ENCODE measurements at places on chromosomes 4 and X.

GRCh38 chrX:50680990-50681389, 133.0 kb downstream of the SHROOM4 start:
- DNase-seq = no peak

GRCh38 chr4:82681754-82682153, 116.8 kb downstream of the SCD5 start:
- no peak for DNase-seq

DNA sequence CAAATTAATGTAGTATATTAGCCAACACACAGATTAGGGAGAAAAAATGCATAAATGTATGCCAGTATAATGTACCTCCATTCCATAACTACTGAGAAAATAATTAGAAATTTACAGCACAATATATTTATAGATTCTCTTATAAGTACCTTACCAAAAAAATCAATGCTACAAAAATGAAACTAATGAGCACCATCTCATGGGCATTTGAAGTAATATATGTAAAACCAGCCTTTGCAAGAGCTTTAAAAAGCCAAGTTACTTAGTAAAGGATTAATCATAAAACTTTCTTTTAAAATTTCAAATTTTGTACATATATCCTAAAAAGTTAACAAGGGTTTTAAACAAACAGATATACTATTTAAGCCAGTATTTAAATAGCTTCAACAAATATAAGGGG, 43.2 kb downstream of the LRBA start:
- DNase-seq = no peak

GRCh38 chr4:5340991-5341451, 289.7 kb downstream of the STK32B start:
- DNase-seq = no peak

GRCh38 chrX:123408821-123409737, 225.0 kb downstream of the GRIA3 start:
- no peak for DNase-seq

DNA sequence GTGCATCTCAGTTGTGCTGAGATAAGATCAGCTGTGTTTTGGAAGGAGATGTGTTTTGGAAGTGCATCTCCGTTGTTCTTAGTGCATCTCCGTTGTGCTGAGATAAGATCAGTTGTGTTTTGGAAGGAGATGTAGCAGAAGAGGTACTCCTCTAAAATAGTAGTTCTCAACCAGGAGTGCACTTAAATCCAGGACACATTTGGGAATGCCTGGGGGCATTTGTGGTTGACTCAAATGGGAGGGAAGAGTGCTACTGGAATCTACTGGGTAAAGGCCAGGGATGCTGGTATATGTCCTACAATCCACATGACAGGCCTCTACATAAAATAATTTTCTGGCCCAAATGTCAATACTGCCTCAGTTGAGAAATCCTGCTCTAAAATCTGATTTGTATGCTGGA, 70.8 kb upstream of the CHRDL1 start:
- no peak for DNase-seq

GRCh38 chr4:162683659-162684370, 482.9 kb downstream of the NAF1 start:
- no peak for DNase-seq

GRCh38 chr4:127708985-127709384, 21.2 kb upstream of the SLC25A31 start:
- no peak for DNase-seq

DNA sequence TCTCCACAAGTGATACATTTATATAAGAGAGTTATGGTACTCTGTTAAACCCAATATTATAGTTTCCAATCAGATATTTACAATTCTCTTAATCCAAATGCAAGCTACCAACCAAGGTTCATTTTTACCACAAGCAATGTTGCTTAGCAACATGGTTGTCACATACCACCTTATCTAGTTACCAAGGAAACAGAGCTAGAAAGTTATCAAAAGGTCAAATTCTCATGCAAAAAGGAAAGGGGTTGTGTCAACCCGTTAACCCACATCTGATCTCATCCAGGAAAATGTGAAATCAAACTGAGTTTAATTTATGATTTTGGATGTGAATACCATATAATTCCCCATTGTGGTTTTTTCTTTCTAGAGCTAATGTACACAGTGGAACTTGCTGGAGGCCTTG, 274.1 kb upstream of the MAGEB2 start:
- DNase-seq = no peak

DNA sequence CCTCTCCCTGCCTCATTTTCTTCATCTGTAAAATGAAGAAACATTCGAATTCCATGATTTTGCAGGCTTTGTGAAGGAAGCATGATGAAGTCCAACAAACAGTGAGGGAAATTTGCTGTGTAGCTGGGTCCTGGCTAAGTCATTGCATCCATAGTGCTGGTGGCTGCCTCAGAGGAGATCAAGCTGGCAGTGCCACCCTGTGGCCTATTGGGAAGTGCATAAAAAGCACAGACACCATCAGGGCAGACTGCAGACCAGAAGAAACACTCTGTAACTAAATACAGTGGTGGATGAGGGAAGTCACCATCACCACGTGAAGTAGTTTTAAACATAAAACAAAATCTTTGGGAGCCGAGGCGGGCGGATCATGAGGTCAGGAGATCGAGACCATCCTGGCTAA, 40.7 kb upstream of the DDX3X start:
- DNase-seq = no peak

DNA sequence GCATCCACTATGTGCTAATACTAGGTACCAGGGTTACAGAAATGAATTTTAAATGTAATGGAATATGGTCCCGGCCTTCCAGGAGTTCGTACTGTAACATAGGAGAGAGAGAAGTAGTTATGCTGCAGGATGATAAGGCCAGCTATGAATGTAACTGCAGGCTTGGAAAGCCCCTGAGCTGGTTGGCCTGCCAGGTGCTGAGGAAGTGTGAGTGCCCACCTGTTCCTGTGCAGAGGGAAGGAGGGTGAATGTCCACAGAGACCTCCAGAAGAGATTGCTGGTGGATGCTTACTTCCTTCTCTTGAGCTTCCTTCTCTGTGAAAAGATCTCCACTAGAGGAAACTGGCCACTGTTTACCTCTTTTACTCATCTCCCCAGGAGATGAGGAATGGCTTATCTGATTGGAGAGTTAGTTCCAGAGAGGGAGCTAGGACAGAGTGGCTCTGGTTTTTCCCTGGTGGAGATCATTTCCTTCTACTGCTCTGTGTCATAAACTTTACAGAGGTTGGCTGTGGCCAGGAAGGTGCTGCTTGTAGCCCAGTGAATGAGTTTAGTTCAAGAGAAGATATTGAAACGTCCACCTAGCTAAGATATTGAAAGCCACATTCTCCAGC, 114.0 kb upstream of the LNX1 start:
- no peak for DNase-seq

GRCh38 chr4:112560084-112560483, 44.1 kb upstream of the NEUROG2 start:
- DNase-seq = no peak

GRCh38 chr4:36677112-36677511, 395.7 kb downstream of the DTHD1 start:
- DNase-seq = no peak

- peak; percentile 19 for DNase-seq
These were observed 4.7 kb downstream of the RIPPLY1 start for GRCh38 chrX:106898462-106898861.

- no peak for DNase-seq
These were observed 178.5 kb downstream of the SHOX start for GRCh38 chrX:809081-809480.

DNA sequence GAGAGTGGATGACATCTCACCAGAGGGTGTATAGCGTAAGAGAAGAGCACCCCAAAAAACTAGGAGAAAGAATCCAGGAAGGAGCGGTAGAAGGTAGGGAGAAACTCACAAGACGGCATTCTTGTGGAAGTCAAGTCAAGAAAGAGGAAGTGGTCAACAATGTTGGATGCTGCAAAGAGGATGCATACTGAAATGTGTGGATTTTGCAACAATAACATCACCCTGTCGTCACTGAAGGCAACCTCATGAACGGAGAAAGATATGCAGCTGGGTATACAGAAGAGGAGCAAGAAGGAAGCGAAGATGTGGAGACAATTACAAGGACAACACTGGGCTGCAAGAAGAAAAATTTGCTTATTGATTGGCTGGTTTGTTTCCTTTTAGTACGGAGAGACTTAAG, 11.4 kb upstream of the TAPT1 start:
- no peak for DNase-seq

- no peak for DNase-seq
These were observed 541.3 kb downstream of the GBA3 start for GRCh38 chr4:23234018-23234417.

DNA sequence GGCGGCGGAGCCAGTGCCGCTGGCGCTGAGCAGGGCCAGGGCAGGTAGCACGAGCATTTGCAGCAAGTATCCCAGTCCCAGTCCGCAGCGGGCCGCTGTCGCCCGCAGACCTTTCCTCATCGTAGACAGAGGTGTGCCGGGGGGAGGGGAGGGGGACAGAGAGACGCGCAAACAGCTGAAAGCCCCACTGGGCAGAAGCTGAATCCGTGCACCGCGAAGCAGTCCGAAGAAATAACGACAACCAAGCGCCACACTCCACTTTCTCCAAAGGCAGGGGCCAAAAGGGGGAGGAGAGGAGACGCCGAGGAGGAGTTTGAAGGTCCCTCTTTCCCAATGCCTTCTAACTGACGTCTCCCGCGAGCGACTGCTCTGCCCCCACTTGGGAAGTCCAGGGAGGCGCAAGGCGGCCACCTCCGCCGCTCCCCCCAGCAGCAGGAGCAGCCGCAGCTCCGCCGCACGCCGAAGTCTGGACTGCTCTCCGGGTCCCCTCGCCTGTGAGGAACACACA, at the start of gene UNC5C:
TSS of gene UNC5C (minus strand) at position 236 of the 508 bp plus-strand sequence.
- peak; percentile 93 for DNase-seq

DNA sequence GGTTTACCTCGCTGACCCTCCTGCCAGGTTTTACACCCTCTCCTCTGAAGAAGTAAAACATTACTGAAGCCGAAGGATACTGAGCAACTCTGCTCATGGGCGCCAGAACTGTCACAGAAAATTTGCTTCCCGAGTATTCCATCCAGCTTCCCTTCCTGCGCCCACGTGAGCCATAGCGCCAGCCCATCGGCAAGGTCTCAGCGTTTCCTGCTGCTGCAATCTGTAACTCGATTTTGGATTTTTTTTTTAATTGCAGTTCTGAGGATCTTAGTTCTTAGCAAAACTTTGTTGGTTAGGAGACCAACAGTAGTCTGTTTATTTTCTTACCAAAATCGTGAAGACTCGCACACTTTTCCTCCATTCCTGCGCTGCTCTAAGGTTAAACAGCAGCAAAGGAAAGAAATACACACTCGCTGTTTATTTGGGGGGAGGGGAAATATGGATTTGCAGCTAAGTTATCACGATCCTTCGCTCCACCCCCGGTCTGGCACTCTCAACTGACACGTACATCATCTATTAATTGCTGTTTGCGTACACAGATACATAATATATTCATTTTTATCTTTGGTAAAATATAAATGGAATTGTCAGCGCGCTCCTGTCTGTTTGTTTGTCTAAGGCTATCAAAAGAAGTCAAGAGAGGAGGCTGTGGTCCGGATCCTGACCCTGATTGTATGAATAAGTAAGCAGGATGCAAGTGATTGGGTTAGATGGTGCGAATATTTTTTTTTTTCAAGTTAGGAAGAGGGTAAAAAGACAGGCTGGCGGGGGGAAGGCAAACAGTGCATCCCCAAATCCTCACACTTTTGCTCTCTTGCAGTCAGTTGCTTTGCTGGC, at the start of gene TLL1:
TSS of gene TLL1 (plus strand) at position 777 of the 837 bp plus-strand sequence. CDS start 668 bp downstream, outside the sequence.
- DNase-seq = peak; percentile 7

DNA sequence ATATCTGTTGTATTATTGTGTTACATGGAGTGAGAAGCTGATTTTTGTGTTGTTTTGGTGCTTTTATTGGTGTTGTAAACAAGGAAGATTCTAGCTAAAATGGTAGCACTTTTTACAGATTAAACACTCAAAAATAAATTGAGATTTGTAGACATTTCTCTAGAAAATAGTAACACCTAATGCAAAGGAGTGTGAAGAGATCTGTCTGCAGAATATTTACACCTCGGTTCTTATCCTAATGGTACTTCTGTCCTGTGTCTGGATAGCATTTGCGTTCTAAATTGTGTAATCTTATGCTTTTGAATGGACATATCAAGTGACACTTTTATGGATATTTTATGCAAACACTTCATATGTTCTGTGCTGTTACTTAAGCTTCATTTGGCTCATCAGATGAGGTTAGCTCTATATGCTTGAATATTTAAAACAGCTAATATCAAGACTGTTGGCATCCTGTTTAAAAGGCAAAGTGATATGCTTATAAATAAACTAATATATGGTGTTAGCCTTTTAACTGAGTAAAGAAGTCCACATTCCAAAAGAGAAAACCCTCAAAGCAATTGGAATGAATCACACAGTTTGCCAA, 6.0 kb downstream of the PCDH7 start:
- no peak for DNase-seq

- DNase-seq = no peak
These were observed 118.8 kb upstream of the PCDH18 start for GRCh38 chr4:137651128-137651527.

GRCh38 chr4:74262522-74262921, 45.7 kb upstream of the EPGN start:
- no peak for DNase-seq

GRCh38 chr4:133921280-133922195, 280.1 kb downstream of the PABPC4L start:
- peak; percentile 7 for DNase-seq

DNA sequence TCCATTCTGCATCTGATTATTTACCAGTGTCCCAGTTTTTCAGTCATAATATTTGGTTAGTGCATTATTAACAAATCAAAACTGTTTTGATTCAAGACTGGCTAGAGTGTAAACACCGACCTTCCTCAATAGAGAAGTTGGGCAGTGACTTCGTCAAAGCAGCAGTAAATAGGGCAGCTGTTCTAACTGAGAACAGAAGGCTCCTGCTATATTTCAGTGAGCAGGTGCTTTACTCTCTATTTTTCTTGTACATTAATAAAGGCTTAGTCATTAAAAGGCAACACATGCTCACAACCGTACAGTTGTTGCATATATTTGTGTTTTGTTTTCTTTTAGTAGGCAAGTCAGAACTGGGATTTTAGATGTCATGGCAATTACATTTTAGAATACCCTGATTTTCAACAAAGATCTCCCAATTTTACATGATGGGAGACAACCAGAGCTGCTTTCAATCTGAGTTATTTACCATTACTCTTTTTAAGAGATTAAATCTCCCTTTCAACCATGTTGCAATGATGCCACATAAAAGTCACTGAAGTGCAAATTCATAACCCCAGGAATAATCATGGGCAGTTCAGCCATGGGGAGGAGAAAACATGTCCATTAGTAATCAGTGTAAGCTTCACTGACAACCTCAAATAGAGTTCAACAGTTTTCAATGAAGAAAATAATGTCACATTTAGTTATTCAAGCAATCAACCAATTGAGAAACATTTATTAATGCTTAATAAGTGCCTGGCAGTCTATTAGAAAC, 233.3 kb downstream of the NDST4 start:
- DNase-seq = no peak

DNA sequence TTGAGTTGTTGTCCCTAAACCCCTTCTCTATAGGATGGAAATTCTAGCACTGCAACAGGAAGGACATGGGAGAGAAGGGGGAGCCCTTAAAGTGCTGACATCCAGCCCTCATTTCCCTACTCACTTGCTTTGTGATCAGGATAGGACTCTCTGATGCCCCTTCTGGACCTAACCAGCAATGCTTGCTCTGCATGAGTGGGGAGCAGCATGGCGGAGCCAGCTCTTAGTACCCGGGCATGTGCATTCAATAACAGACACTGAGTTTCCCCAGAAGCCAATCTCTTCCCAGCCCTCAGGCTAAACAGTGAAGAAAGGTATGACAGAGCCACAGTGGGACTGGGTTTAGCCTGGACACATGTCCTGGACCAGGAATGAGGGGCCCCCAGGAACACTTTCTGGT, 14.0 kb downstream of the SOD3 start:
- no peak for DNase-seq

- no peak for DNase-seq
These were observed 69.5 kb downstream of the DHX15 start for GRCh38 chr4:24514808-24515207.

Data from SK-N-DZ (cell line).